ENCODE measurements at places on chromosomes 1 and 21.

DNA sequence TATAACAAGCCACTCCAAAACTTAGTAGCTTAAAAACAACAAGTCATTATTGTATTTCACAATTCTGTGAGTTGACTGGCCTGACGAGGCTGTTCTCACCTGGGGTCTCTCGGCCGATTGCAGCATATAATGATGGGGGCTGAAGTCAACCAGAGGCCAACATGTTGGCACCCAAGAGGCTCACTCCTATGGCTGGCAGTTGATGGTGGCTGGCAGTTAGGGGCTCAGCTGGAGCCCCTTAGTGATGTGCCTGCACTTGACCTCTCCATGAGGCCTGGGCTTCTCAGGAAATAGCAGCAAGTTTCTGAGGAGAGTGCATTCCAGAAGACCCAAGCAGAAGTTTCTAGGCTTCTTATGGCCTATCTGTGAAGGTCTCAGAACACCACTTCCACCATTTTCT, 459.4 kb downstream of the NPHP4 start:
- no peak for DNase-seq

- DNase-seq, result no peak
Observed at GRCh38 chr1:221727146-221728036, 14.5 kb downstream of the DUSP10 start.

DNA sequence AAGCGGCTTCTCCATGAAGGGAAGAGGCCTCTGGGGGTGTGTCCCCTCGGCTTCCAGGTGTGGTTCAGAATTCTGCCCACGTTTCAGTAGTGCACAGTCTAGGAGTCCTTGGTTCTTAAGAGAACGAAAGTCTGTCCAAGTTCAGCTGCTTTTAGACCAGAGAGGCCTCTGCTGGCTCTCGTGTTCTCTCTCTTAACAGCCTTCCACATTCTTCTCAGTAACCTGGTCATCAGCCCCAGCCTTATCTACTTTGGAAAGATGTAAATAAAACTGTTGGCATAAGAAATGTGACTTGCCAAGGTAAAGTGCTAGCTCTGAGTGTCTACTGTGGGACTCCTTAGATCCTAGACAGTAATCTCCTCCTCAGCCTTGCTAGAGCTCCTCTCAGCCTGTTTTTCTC, 15.3 kb upstream of the STUM start:
- no peak for DNase-seq

- DNase-seq, result no peak
Observed at GRCh38 chr21:20527731-20528460, 470.3 kb upstream of the NCAM2 start.

- DNase-seq, result no peak
Observed at GRCh38 chr1:916173-917075, 7.3 kb upstream of the SAMD11 start.
